ENCODE measurements at places on chromosomes 12 and 14. TPM values are rescaled to one million over a fixed set of nuclear protein-coding genes. Genes with fewer than 3 reads are reported as not detected.

Gene SLC6A15
- total RNA-seq = not detected

DNA sequence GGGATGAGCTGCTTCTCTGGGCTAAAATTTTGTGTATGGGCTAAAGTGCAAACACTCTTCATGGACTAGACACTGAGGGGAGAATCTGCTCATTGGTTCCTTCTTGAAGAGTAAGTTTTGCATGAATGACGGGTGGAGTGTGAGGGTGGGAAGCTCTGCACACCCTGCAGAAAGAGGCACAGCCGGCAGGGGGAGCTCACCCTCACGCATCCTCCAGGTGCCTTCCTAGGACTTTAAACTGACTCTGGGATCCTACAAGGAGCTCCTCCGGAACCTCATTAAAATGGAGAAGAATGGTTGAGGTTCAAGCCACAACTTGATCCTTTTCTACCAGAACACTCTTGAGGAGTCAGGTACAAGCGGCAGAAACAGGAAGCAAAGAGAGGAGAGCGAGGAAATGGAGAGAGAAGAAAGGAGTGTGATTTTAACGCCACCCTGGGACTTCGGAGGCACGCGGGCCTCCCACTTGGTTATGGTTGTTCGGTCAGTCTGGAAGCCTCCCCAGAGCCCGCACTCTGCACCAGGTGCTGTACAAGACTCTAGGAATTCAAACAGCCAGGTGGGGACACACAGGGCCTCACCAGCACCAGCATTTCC is 87.5 kb downstream of the SETD3 start:
- DNase-seq = no peak
- 0 out of 2 replicates have a peak, but pooled peaks cover 1% of the 10 kb centered on the region for H3K36me3 ChIP-seq
- no peak overlapping the region for H3K4me3 ChIP-seq
- peaks cover 4% of the 10 kb centered on the region for H3K4me1 ChIP-seq
- no peaks in the 10 kb centered on the region for H3K27me3 ChIP-seq

DNA sequence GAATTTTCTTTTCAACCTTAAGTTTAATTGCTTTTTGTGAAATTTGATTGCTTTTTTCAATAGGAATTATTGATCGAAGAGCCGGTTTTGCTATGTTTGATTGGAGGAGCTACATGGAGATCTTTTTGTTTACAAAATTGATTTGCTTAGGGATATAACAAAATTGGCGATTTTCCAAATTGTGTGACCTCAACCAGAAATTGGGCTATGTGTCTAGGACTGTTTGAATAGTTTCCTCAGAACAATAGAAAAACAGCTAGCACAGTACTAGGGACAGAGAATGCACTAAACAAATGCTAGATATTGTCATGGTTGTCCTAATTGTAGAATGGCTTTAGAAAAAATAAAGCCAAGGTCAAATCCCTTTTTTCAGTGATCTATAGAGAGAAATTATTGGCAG is 2.4 kb downstream of the SLC17A8 start:
- no peaks in the 10 kb centered on the region for H3K4me1 ChIP-seq
- no peaks in the 10 kb centered on the region for H3K36me3 ChIP-seq
- DNase-seq = no peak
- H3K27me3 ChIP-seq = no peaks in the 10 kb centered on the region
- H3K27ac ChIP-seq = no peak overlapping the region
- no peak overlapping the region for H3K4me3 ChIP-seq

Gene P2RX2
- total RNA-seq = not detected

DNA sequence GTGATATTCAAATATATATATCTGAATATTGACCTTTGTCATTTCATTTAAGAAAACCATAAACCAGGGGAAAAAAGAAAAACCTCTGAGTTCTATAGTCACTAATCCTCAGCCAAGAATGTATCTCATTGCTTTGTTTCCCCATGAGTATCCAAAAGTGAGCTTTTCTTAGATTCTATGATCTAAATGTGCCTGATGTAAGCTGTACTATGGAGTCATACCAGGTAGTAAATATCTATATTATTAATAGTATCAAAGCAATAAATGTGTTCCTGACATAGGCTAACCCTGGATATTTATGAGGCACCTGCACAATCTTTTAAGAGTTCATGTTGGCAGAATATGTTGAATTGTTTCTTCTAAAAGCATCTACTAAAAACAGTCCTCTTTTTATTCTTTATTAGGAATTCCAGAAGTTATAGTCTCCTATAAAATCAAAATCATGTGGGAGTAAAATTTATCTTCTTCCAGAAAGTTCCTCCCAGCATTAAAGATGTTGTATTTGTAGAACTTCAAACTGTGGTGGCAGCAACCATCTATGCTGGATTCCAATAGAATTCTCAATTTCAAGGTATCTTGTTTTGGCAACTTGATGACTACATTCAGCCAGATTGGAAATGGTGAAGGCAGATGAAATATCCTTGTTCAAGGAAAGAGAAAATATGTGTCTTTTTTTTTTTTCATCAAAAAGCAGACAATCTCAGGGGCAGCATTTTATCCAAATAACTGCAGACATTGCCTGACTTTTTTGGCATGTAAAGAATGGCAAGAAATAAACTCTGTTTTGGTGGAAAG is 139.7 kb upstream of the RASSF8 start:
- no peaks in the 10 kb centered on the region for H3K4me1 ChIP-seq
- no peak overlapping the region for H3K27ac ChIP-seq
- no peaks in the 10 kb centered on the region for H3K27me3 ChIP-seq
- H3K4me3 ChIP-seq = no peak overlapping the region
- no peak for DNase-seq

Gene KRT5
- total RNA-seq = not detected

DNA sequence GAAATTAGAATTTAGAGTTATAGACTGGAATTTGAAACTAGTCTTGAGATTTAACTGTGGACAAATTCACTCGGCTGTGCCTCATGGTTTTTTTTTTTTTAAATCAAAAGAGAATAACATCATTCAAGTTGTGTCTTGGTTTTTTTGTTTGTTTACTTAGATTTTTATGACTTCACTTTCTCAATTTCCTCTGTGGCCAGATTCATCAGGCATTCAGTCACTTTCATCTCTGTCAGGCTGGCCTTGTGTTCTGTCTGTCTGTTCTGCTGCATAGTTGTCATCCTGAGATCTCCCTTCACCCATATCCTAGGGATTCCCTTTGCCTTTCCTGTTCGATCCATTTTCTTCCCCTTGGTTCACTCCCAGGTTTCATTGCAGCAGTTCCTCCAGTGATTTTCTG is 10.0 kb downstream of the MARK3 start:
- no peaks in the 10 kb centered on the region for H3K27me3 ChIP-seq
- no peak for DNase-seq
- H3K4me3 ChIP-seq = 0 out of 2 replicates have a peak overlapping the region, but pooled peaks have one; percentile 14
- no peak overlapping the region for H3K27ac ChIP-seq

Gene PTPRR
- total RNA-seq = 0.27 TPM
